ENCODE measurements at places on chromosomes 11 and 22.

DNA sequence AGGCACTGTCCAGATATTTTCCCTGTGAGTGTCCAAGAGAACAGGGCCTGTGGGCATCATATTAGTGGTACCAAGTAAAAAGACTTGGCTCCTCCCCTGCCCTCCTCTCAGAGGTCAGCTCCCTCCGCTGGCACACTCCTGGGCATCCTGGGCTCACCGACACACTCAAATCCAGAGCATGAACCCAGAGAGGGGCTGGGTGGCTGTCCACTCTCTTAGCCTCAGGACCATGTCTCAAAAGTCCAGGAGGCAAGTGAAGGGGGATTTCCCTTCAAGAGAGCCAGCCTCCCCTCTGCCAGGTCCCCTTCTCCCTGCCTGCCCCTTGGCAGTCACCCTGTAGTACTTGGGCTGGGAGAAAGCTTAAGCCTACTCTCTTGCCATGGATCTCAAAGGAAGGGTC lies 10.3 kb downstream of the BCL9L start:
- DNase-seq, result no peak

DNA sequence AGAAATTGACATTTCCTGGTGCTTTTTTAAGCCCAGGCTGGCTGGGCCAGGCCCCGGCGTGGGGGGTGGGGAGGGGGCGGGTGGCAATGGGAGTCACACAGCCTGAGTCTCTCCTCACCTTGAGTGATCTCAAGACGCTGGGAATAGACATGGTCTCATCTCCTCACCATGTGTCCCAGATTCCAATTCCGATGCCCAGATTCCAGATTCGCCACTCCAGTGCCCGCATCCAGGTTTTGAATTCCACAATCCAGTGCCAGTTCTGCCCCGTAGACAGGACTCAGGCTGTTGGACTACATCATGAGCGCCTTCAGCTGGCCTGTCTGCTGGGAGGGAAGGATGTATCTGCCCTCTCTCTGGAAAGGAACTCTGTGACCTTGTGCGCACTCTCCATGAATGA lies 19.1 kb downstream of the KCNC1 start:
- DNase-seq, result no peak

- no peak for DNase-seq
These were observed 3.0 kb downstream of the JAM3 start for GRCh38 chr11:134071766-134072402.

GRCh38 chr22:40348025-40348658 lies 1.8 kb downstream of the ADSL start:
- DNase-seq, result no peak

- DNase-seq, result no peak
These were observed 4.7 kb upstream of the OR52N2 start for GRCh38 chr11:5803982-5804381.
